ENCODE measurements at places on chromosomes 12 and 14.

GRCh38 chr12:73158341-73158740 is 886.2 kb downstream of the TRHDE start:
- H3K27ac ChIP-seq: no peak overlapping the region
- H3K4me1 ChIP-seq: no peaks in the 10 kb centered on the region
- no peak for DNase-seq
- no peaks in the 10 kb centered on the region for H3K36me3 ChIP-seq
- no peaks in the 10 kb centered on the region for H3K27me3 ChIP-seq
- no peak overlapping the region for H3K4me3 ChIP-seq

DNA sequence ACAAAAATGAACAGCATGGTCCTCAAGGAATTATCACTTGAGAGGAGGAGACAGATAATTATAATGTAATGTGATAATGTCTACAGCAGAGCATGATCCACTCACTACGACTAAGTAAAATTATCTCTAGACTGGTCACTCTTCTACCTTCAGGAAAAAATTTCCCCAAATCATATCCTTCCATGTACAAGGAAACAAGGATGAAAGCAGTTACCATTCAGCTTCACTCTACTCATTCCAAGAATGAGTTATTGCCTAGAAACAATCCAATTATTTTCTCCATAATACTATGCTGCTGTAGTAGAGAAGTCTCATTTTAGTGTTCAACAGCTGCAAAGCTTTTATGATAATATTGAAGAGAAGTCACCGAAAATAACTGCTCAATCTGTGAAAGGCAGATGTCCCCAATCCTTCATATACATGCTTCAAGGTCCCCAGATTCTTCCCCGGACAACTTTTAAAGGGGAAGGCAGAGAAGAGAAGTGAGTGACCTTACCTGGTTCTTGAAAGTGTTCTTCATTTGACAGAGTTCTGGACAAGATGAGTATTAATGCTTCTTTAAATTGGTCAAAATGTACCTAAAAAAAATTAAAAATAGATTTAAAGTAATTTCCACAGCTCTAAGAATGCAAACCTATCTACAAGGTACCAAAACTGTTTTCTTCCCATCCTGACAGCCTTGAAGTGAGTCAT is 24.6 kb downstream of the NIN start:
- no peaks in the 10 kb centered on the region for H3K27me3 ChIP-seq
- no peak overlapping the region for H3K27ac ChIP-seq
- no peak for DNase-seq
- H3K36me3 ChIP-seq: no peaks in the 10 kb centered on the region

GRCh38 chr12:14960548-14961465 is 594 bp downstream of the ARHGDIB start:
- H3K4me3 ChIP-seq: peak overlapping the region; percentile 39
- no peak for DNase-seq
- H3K36me3 ChIP-seq: no peaks in the 10 kb centered on the region
- peak overlapping the region; percentile 81 for H3K27ac ChIP-seq

- H3K27me3 ChIP-seq: no peaks in the 10 kb centered on the region
- H3K27ac ChIP-seq: no peak overlapping the region
- no peaks in the 10 kb centered on the region for H3K36me3 ChIP-seq
- H3K4me1 ChIP-seq: no peaks in the 10 kb centered on the region
- DNase-seq: no peak
- H3K4me3 ChIP-seq: no peak overlapping the region
Observed at GRCh38 chr12:53147653-53148052, 32.9 kb upstream of the ZNF740 start.

GRCh38 chr14:39315859-39316444 is 82.2 kb downstream of the MIA2 start:
- H3K4me3 ChIP-seq: no peak overlapping the region
- DNase-seq: no peak
- H3K36me3 ChIP-seq: peaks cover 5% of the 10 kb centered on the region
- H3K27ac ChIP-seq: no peak overlapping the region
- H3K27me3 ChIP-seq: no peaks in the 10 kb centered on the region
- H3K4me1 ChIP-seq: no peaks in the 10 kb centered on the region

- no peaks in the 10 kb centered on the region for H3K4me1 ChIP-seq
- no peak for DNase-seq
- H3K36me3 ChIP-seq: no peaks in the 10 kb centered on the region
- no peak overlapping the region for H3K4me3 ChIP-seq
Observed at GRCh38 chr14:36856095-36856878, 194.6 kb downstream of the PAX9 start.

- no peaks in the 10 kb centered on the region for H3K4me1 ChIP-seq
- no peak for DNase-seq
- H3K4me3 ChIP-seq: no peak overlapping the region
- no peaks in the 10 kb centered on the region for H3K36me3 ChIP-seq
Observed at GRCh38 chr12:8584004-8584403, 28.7 kb downstream of the AICDA start.

DNA sequence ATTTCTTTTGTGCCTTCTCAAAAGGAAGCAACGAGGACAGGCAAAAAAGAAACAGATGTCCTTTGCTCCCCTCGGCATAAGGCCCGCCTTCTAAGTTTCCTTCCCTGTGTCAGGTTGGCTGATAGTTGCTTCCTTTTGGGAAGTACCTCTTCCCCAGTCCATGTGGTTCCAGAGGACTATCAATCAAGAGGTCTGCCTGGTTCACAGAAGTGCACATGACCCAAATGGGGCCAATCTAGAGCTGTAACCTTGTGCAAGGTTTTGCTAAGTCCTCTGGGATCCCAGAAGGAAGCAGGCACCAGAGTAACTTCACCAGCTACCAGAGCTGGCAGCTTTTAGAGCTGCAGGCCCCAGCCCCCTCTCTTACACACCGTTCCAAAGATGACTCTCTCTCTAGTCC is 42.6 kb downstream of the TMEM63C start:
- H3K27ac ChIP-seq: no peak overlapping the region
- no peaks in the 10 kb centered on the region for H3K27me3 ChIP-seq
- no peak overlapping the region for H3K4me3 ChIP-seq
- no peak for DNase-seq

- no peaks in the 10 kb centered on the region for H3K36me3 ChIP-seq
- H3K4me3 ChIP-seq: no peak overlapping the region
- no peaks in the 10 kb centered on the region for H3K4me1 ChIP-seq
- H3K27ac ChIP-seq: no peak overlapping the region
- no peaks in the 10 kb centered on the region for H3K27me3 ChIP-seq
- DNase-seq: no peak
Observed at GRCh38 chr12:76189851-76190250, 105.4 kb upstream of the NAP1L1 start.

DNA sequence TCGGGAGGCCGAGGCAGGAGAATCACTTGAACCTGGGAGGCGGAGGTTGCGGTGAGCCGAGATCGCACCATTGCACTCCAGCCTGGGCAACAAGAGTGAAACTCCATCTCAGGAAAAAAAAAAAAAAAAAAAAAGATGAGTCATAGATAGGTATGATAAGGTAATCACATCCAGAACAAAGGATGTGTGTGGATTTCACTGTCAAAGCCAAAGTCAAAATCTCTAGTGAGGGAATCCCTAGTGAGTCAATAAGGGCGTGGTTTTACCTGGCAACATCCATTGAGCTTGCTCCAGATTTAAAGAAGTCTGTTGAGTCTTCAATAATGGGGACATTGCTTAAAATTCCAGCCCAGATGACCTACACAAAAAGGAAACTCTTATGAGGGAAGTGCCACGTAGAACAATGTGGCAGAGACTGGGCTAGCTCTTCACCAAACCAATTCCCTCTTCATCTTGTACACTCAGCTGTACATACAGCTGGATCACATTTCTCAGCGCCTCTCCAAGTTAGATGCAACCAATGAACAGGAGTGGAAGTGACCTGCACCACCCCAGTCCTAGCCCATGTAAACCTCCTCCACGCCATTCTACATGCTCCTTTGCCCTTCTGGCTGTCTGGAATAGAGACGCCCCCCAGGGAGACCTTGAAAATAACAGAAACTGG is 23.4 kb downstream of the ALDH1L2 start:
- DNase-seq: no peak
- no peaks in the 10 kb centered on the region for H3K4me1 ChIP-seq
- H3K27ac ChIP-seq: no peak overlapping the region
- no peaks in the 10 kb centered on the region for H3K36me3 ChIP-seq
- H3K4me3 ChIP-seq: no peak overlapping the region

DNA sequence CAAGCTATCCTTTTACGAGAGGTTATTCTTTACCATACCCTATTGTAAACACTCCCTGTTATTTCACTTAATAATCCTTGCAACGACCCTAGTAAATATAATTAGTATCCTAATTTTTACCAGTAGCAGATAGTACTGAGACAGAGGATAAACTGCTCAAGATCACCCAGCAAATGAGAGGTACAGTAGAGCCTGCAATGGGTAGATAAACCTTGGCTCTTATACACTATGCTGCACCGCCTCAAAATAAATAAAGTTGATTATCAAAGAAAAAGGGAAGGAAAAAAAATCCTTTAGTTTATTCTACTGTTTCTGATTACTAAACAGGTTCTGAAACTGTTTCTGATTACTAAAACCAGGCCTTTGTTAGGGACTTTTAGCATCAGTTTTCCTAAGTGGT is 22.5 kb downstream of the YBX3 start:
- no peak for DNase-seq
- H3K4me3 ChIP-seq: no peak overlapping the region
- no peaks in the 10 kb centered on the region for H3K4me1 ChIP-seq
- peaks cover 17% of the 10 kb centered on the region for H3K36me3 ChIP-seq
- H3K27me3 ChIP-seq: no peaks in the 10 kb centered on the region

DNA sequence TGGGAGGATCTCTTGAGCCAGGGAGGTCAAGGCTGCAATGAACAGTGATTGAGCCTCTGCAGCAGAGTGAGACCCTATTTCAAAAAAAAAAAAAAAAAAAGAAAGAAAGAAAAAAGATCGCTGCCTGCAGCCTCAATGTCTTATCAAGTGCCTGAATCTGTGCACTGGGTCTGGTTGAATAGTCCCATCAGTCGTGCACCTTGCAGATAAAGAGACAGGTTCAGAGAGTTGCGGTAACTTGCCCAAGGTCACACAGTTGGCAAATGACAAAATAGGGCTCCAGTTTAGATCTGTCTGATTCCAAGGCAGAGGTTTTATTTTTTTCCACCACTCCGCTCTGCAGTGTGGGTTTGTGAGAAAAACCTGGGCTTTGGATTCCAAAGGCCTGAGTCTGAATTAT is 649 bp upstream of the PLA2G1B start:
- H3K4me3 ChIP-seq: no peak overlapping the region
- H3K36me3 ChIP-seq: no peaks in the 10 kb centered on the region
- DNase-seq: no peak
- no peak overlapping the region for H3K27ac ChIP-seq
- no peaks in the 10 kb centered on the region for H3K27me3 ChIP-seq
- H3K4me1 ChIP-seq: peaks cover 8% of the 10 kb centered on the region

- H3K27ac ChIP-seq: no peak overlapping the region
- H3K27me3 ChIP-seq: no peaks in the 10 kb centered on the region
- H3K4me1 ChIP-seq: peaks cover 4% of the 10 kb centered on the region
- no peaks in the 10 kb centered on the region for H3K36me3 ChIP-seq
Observed at GRCh38 chr12:21715386-21715785, 57.7 kb upstream of the LDHB start.

DNA sequence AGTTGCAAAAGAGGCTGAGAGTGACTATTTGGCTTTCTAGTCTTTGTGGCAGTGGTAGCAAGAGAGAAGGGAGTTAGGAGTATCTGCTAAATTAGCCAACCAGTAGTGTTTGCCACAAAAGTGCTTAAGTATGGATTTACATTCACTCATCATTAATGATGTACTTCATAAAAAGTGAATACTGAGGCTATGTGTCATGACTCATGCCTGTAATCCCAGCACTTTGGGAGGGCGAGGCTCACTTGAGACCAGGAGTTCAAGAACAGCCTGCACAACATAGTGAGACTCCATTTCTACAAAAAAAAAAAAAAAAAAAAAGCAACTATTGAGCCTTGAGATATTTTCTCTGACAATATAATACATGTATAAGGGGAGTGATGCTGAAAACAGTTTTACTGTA is 36.8 kb downstream of the CCDC177 start:
- H3K36me3 ChIP-seq: no peaks in the 10 kb centered on the region
- H3K27me3 ChIP-seq: no peaks in the 10 kb centered on the region
- DNase-seq: no peak
- H3K4me3 ChIP-seq: no peak overlapping the region
- no peaks in the 10 kb centered on the region for H3K4me1 ChIP-seq

DNA sequence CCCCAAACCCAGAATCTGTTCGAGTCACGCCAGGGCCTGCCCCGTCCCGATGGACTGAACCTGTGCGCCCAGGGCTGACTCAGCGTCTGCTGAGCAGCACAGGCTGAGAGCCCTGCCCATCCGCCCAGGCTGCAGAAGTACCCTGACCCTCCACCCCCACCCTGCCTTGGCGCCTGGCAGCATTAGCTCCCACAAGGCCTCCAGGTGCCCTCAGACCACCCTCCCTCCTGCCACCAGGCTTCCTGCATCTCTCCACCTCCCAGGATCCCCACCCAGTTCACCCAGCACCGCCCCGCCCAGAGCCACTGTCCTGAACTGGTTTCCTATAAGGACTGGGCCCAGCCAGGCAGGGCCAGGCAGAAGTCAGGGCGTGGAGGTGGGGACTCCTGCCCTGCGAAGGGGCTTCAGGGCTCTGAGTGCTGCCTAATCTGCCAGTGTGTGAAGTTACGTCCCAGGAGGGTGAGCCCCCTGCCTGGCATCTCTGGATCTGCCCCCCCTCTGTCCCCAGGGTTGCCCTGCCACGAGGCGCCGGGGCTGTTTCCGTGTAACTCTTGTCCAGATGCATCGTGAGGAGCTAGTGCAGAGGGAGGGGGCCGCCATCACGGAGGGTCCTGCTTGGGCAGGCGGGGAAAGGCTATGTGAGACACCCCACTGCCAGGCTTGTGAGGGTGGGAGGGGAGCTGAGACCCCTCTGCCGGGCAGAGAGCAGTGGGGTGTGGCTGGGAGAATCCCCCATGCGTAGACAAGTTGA is 9.1 kb downstream of the ADSS1 start:
- peaks cover 37% of the 10 kb centered on the region for H3K4me1 ChIP-seq
- no peaks in the 10 kb centered on the region for H3K27me3 ChIP-seq

GRCh38 chr14:49051328-49052060 is 534.7 kb downstream of the RPS29 start:
- H3K36me3 ChIP-seq: no peaks in the 10 kb centered on the region
- H3K4me1 ChIP-seq: no peaks in the 10 kb centered on the region
- H3K27ac ChIP-seq: no peak overlapping the region
- H3K27me3 ChIP-seq: no peaks in the 10 kb centered on the region
- no peak for DNase-seq

GRCh38 chr12:8678661-8679111 is 16.1 kb upstream of the MFAP5 start:
- no peak overlapping the region for H3K27ac ChIP-seq
- no peak overlapping the region for H3K4me3 ChIP-seq
- no peaks in the 10 kb centered on the region for H3K36me3 ChIP-seq
- DNase-seq: no peak
- peaks cover 20% of the 10 kb centered on the region for H3K4me1 ChIP-seq

- no peak for DNase-seq
- no peak overlapping the region for H3K4me3 ChIP-seq
- no peaks in the 10 kb centered on the region for H3K4me1 ChIP-seq
- no peak overlapping the region for H3K27ac ChIP-seq
Observed at GRCh38 chr12:28620281-28620680, 430.0 kb downstream of the CCDC91 start.
